ENCODE measurements at places on chromosomes 11 and 22.

- DNase-seq: no peak
Observed at GRCh38 chr22:49357661-49358440, 469.8 kb downstream of the BRD1 start.

GRCh38 chr11:1461826-1462697 is 24.5 kb downstream of the MOB2 start:
- no peak for DNase-seq

GRCh38 chr11:8368772-8369171 is 105.1 kb upstream of the LMO1 start:
- DNase-seq: no peak

DNA sequence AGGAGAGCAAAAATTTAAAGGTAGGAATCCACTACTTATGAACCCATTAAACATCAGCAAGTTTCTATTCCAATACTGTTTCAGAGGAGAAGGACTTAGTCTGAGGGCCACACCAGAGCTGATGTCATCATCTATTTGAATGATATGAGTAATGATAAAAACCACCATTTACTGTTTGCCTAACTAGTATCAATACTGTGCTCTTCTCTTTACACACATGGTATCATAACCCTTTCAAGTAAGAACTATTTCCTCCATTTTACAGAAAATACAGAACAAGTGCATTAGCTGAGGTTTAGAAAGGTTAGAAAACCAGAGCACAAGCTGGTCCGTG is 651.3 kb upstream of the KIRREL3 start:
- no peak for DNase-seq

DNA sequence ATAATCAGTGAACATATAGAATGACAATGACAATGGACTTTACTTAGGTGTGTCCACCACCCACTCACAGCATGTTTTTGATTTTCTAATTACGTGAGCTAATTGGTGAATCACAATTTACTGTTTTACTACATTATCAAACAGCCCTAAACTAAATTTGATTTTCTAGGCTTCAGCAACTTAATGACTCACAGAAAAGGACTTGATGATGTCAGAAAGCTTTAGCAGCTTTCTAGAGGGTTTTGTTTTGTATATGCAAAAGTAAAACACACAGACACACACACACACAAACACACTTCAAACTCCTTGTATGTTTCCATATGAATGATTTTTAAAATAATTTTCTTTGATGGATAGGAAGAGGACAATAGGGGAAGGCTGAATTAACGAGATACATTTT is 878.6 kb upstream of the CCDC90B start:
- no peak for DNase-seq

DNA sequence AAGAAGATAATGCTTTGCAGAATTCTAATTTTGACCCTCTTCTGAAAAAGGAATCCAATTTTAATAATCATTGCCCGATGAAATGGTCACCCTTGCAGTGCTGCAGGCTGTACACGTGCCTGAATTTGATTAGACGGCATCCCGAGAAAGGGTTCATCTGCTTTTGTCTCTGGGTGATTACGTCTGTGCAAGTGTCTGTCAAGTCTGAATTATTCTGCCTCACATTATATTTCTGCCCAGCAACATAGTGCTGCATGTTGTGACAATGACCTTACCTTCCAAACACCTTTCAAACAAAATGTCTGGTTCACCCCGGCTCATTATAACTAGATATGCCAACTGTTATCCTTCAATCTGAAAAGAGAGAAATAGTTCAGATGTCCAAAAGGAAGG is 164.1 kb downstream of the MAML2 start:
- no peak for DNase-seq

DNA sequence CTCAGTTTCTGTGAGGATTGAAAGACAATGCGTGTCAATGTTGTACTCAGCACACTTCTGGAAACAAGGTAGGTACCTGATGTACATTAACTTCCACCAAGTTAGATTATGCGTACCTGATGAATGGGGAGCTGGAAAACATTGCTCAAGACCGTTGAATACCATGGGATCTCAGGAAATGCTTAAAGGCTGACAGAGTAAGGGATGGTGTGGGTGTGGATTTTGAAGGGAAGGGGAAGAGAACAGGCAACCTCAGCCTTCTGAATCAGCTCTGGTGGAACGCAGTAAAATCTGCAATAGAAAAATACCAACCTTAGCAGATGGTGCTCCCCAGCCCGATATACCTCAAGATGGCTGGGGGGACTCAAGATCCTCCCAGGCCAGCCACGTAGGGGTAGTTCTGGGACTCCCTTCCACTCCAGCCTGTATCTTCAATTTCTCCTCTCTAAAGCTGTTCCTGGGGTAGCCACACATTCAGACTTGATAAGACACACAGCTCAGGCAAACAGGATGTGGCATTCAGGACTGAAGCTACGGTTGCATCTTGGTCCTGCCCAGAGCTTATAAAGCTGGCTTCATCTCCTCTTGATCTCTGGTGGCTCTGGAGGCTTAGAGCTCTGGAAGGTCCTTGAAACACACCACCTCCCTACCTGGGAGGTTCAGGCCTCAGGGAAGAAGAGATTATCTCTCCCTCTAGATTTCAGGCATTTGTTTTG is 111.8 kb downstream of the CTNND1 start:
- no peak for DNase-seq

DNA sequence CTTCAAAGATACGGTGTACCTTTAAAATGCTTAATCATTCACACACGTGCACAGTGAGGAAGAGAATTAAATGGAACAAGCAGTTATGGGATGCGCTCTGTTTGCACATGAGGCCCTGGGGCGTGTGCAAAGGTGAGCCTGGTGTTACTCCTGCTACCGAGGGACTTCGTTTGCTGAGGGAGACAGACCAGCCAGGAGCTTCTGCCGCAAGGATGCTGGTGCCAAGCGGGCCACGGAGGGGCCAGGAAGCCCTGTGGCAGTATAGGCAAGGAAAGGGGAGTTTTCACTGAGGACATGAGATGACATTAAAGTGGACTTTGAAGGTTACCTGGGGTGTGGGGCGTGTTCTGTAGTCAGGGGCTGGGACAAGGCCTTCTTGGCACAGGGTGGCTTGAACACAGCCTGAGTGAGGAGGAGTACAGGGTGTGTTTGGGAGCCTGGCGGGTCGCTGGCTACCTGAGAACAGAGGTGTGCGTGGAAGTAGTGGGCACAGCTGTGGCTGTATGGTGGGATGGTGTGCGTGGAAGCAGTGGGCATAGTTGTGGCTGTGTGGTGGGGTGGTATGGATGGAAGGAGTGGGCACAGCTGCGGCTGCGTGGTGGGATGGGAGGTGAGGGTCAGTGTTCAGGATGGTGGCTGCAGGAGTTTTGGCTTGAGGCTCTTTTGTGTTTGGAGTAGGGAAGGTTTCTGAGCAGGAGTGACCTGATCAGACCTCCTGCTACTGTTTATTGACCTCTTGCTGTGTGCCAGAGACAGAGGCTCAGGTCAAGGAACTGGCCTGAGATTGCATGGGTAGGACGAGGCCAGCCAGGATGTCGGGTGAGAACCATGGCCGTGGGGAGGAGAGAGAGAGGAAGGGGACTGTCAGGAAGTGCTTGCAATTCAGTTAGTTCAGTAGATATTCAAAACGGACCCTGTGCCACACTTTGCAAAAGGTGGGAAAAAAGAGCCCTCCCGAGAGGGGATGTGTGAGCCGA is 13.7 kb downstream of the TBC1D22A start:
- DNase-seq: peak; percentile 43

DNA sequence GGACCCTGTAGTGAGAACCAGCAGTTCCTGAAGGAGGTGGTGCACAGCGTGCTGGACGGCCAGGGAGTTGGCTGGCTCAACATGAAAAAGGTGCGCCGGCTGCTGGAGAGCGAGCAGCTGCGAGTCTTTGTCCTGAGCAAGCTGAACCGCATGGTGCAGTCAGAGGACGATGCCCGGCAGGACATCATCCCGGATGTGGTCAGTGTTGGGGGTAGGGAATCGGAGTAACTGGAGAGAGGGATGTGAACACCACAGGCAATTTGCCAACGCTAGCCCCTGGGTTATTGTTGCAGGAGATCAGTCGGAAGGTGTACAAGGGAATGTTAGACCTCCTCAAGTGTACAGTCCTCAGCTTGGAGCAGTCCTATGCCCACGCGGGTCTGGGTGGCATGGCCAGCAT is 19.9 kb downstream of the MADD start:
- DNase-seq: no peak

DNA sequence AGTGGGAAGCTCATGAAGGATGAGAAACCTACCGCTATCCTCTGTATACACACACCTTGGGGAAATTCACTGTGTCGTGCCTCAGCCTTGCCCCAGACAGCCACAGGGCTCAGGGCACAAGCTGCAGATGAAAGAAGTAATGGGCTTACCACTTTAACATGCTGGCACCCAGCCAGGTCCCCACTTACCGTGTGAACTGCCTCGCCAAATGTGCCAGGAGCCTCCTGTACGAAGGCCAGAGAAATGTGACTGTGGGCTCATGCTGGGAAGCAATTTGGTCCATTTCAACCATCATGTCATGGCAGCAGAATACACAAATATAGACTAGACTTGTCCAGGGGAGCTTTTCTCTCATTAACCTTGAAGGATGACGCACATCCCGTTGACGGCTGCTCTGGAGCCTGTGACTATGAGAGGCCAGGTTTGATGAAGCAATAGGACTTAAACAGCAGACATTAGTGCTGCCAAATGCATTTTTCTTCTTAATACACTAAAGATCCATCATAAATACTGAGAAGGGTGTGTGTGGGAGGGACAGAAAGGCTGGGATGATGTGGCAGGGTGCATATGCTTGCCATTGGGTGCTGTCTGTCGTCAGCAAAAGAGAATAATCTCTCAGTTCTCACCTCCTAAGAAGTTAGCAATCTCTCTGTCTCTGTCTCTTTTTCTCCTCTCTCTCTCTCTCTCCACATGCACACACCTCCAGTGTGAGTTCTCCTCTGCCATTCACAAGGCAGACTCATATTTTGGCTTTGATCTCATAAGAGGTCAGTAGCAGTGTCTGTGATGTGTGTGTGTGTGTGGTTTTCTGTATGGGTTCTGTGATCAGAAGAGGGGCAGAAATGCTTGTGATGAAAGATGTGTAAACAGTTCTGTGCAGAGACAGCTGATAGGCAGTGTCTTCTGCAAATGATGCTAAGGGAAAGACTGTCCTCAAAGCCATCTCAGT is 142.4 kb downstream of the KIRREL3 start:
- DNase-seq: no peak

GRCh38 chr11:9208726-9209501 is 56.2 kb downstream of the DENND5A start:
- DNase-seq: no peak

DNA sequence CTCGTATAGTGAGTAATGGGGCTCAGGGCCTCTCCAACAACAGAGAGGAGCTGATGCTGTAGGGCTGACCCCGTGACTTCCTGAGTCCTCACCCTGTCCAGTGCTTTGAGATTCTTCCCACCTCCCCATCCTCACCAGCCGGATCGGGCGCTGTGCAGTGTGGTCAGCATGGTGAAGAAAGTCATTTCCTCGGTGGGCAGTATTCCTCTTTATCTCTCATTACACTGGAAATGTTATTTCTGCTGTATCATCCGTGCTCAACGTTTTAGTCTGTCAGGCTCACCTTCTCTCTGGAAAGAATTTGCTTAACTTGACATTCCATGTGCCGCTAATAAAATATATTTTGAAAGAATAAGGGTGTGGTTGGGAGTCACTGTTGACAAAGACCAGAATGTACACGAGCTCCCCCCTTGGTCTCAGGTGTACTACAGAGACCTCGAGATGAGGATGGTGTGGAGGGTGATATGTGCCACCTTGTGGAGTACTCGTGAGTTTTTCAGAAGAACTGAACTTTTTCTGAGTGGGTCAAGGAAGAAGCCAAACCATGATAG is 25.7 kb upstream of the SCGB1A1 start:
- DNase-seq: peak; percentile 55

DNA sequence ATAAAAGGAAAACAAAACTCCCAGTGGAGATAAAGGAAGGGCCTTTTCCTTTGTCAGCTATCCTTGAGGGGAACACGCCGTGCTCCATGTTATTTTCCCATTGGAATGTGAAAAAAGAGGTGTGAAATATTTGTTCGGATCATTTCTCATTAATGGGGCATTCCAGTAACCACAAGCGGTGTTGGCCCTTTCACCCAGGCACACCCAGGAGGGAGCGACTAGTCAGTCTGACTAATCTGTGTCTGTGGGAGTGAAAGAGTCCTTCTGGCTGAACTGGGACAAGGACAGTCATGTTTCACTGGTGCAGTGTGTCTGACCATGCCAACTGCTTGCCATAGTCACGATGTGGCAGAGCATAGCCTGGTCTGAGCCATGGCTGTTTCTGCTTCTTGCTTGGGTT is 13.0 kb upstream of the MYEOV start:
- no peak for DNase-seq

DNA sequence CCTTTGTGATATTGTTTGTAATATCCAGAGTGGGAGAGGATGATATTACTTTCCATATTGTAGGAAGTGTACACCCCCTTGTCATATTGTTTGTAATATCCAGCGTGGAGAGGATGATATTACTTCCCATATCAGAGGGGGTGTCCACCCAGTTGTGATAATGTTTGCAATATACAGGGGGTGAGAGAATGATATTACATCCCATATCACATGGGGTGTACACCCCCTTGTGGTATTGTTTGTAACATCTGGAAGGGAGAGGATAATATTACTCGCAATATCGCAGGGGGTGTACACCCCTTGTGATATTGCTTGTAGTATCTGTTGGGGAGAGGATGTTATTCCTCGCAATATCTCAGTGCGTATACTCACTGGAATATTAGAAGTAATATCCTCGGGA is 61.5 kb downstream of the PRSS23 start:
- DNase-seq: no peak

DNA sequence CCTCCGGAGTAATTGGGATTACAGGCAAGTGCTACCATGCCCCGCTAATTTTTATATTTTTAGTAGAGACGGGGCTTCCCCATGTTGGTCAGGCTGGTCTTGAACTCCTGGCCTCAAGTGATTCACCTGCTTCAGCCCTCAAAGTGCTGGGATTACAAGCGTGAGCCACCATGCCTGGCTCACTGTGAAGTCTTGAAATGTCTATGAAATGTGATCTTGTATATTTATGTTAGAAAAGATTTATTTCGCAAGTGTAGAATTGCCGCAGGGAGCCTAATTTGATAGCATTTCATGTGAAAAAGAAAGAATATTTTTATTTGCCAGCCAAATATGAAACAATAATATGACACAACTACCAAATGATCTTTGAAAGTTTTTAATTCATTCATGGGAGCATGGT is 52.1 kb downstream of the GRAMD1B start:
- no peak for DNase-seq

GRCh38 chr22:45238957-45239680 is 1.6 kb downstream of the KIAA0930 start:
- no peak for DNase-seq

Data from HepG2 (cell line).